ENCODE measurements at places on chromosomes 2 and 18.

GRCh38 chr2:42286268-42286946 lies 74.6 kb downstream of the COX7A2L start:
- no peak for DNase-seq

GRCh38 chr2:69570474-69570873 lies 73.1 kb downstream of the AAK1 start:
- DNase-seq, result no peak

- no peak for DNase-seq
Measured at GRCh38 chr2:192887337-192887736, 692.6 kb upstream of the TMEFF2 start.

- DNase-seq, result no peak
Measured at GRCh38 chr2:86143307-86143706, 37.3 kb downstream of the PTCD3 start.

GRCh38 chr2:25030702-25031101 lies 11.2 kb upstream of the EFR3B start:
- no peak for DNase-seq

DNA sequence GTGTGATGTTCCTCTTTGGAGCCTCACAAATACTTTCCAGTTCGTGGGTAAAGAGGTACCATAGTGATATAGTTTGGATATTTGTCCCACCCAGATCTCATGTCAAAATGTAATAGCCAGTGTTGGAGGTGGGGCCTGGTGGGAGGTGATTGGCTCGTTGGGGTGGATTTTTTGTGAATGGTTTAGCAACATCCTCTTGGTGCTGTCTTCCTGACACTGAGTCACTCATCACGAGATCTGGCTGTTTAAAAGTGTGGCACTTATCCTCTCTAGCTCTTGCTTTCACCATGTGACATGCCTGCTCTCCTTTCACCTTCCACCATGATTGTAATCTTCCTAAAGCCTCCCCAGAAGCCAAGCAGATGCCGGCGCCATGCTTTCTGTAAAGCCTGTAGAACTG lies 3.0 kb upstream of the CCDC93 start:
- no peak for DNase-seq

- no peak for DNase-seq
Measured at GRCh38 chr2:73285159-73285739, 971 bp upstream of the FBXO41 start.

DNA sequence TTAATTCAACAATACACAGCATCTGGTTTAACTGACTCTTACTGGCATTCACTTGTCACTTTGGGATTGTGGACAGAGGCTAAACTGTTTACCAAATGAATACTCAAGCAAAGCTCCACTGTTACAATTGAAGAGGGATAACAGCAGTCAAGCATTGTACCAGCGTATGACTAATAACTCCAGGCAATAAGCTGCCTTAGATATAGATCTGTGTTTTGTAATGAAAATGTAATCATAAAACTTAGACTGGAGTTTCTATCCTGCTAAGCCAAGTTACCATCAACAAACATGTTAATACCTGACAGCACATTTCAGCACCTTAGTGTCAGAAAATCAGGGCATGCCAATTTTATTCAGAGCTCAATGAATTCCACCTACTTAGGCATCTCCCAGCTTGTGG lies 889.5 kb downstream of the EPHA4 start:
- DNase-seq, result no peak

DNA sequence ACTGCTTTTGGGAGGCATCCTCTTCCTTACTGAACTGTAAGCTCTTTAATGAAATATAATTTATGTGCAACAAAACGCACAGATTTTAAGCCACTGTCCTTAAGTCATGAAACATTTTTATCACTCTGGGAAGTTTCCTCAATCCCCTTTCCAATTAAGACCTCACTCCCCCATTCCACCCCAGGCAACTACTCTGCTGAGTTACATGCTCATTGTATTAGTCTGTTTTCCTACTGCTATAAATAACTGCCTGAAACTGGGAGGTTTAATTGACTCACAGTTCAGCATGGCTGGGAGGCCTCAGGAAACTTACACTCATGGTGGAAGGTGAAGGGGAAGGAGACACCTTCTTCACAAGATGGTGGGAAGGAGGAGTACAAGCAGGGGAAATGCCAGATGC lies 46.5 kb upstream of the KCNE4 start:
- no peak for DNase-seq

DNA sequence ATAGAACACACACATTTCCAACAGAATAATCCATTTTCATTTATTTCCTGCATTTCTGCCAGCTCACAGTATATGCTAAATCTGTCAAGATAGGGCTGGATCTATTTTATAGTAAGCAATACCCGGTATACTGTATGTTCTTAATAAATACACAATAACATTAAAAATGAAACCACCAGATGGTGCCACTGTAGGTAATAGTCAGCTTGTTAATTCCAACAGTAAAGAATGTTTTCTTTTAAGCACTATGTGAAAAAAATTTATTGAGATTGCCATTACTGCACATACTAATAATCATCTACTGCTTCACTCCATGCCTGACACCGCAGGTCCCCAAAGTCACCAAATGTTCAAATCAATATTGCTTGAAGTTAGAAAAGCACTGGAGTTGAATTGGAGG lies 131.5 kb upstream of the PGAP1 start:
- DNase-seq, result no peak

- no peak for DNase-seq
Measured at GRCh38 chr2:128617029-128617590, 298.4 kb upstream of the HS6ST1 start.

GRCh38 chr2:176099728-176100546 lies at the start of gene HOXD12:
Gene HOXD12, plus strand, starts transcription at chr2:176099795. Its CDS starts 7 bp downstream, at chr2:176099802.
- DNase-seq, result no peak

- no peak for DNase-seq
Measured at GRCh38 chr2:30155202-30155601, 8.4 kb downstream of the YPEL5 start.

DNA sequence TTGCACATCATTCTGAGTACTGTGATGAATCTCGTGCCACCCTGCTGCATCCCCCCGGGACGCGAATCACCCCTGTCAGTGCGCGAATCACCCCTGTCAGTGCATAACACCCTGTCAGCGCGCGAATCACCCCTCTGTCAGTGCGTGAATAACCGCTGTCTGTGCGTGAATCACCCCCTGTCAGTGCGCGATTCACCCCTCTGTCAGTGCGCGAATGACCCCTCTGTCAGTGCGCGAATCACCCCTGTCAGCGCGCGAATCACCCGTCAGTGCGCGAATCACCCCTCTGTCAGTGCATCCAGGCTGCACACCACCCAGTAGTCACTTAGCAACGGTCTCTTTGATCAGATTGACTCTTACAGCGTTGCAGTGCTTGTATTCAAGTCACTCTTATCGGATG lies 134.4 kb upstream of the TPO start:
- no peak for DNase-seq

DNA sequence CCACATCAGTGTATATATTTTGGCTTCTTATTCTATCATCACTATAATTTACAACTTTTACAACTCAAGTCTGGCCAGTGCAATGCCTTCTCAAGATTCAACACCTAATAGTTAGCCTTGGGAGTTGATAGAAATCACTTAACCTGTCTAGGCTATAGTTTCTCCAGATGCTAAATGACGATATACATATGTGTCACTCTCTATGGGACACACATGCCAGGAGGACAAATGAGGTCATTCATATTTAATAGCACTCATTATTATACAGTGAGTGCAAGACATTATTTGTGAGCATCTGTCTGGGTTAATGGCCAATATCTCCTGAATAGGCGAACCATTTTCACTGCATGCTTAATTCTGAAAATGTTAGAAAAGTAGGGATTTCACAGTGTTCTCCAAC lies 89.8 kb downstream of the ALK start:
- no peak for DNase-seq

All from stimulated activated CD8-positive, alpha-beta memory T cell treated with anti-CD3 and anti-CD28 coated beads, Interleukin-4, amount 100 ng/mL, for 24 hours (primary cell).